SW 1271 (cell line): ENCODE measurements at places on chromosomes 16 and 17.

- DNase-seq, result peak; percentile 45
Measured at GRCh38 chr17:59762049-59762823, 54.8 kb downstream of the VMP1 start.

DNA sequence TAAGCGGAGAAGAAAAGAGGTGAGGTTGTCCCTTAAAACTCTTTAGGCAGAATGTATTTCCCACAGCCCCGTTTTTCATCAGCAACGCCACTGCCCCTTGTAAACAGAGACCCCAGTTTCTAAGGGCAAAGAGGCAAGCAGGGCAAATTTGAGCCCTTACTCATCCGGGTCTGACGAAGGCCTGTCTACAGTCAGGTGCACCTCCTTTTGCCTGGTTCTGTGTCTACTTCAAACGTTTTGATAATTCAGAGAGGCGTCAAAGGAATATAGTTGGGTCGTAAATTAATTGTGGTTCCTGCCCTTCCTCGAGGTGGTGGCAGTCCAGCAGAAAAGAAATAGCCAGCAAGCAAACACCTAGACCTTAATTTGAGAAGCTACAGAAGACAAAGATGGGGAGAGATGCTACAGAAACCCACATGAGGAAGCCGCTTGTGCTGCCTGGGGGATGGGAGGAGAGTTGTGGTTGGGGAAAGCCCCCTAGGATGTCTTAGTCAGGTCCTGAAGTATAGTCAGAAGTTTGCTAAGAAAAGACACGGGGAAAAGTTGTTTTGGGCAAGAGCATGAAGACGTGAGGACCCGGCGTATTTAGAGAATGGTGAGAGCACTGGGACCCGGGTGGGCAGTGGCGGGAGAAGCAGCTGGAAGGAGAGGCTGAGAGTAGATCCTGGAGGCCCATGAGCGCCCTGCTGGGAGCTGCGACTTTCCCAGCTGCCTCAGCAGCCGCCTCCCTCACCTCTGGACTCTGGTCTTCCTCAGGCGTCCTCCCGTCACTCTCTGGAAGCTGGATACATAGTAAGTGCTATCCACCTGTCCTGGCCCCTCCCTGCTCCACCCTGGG is 2.4 kb downstream of the FBRS start:
- no peak for DNase-seq

DNA sequence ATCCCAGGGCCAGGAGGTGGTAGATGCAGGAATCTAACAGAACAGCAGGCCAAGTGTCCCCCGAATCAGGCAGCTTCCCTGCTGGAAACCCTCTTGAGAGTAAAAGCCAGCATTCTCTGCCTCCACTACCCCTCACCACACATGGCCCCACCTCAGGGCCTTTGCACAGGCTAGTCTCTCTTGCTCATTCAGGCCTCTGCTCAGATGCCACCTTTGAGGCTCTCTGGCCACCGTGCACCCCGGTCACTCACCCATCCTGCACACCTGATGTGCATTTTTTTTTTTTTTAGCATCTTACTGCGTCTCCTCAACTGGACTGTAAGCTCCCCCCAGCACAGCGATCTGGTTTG is 34.5 kb upstream of the GSE1 start:
- no peak for DNase-seq

DNA sequence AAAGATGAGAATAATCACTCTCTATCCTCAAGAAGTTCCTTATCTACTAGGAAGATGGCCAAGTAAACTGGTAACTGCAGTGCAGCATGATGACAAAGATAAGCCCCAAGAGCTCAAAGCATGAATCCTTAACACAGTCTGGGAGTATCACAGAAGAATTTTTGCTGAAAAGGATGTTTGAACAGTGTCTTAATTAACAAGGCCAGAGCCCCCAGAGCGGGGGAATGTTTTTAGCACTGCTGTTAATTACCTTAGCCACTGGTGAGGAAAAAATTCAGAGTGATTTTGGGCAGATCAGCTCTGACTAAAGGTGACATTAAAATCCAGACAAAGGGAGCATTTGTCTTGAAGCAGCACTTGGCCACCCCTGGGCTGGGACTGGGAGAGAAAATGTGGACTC is 30.1 kb downstream of the ADAMTS18 start:
- DNase-seq, result no peak

DNA sequence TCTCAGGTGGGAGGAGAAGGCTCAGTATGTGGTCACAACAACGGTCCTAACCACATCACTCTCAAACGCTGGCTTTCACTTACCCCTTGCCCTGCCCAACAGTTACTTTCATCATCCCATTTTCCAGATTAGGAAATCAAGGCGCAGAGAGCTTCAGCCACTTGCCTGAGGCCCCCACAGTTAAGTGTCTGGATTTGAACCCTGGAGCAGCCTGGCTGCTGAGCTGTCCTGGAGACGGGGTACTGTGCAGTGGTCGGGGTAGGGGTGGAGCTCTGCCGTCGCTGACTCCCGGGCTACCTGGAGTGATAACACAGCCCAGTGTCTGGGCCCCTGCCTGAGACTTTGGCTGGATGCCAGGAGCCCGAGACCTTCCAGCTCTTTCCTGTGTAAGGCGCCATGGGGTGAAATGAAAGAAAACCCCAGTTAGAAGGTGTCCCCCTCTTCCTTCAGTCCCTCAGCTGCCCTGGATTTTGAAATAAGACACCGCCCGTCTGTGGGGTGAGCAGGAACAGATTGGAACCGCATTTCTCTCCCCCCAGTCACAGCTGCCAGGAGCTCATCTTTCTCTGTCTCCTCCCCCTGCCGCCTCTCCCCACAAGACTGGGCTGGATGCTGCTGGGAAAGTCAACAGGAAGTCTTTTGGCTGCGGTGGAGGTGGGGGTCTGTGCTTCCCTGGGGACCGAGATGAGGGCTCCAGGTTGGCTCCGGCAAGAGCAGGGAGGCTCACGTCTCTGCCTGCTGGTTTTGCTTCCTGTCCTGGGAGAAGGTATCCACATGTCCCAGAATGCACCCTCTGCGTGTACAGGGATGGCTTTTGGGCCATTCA is 280.2 kb downstream of the SEC14L1 start:
- DNase-seq, result no peak

DNA sequence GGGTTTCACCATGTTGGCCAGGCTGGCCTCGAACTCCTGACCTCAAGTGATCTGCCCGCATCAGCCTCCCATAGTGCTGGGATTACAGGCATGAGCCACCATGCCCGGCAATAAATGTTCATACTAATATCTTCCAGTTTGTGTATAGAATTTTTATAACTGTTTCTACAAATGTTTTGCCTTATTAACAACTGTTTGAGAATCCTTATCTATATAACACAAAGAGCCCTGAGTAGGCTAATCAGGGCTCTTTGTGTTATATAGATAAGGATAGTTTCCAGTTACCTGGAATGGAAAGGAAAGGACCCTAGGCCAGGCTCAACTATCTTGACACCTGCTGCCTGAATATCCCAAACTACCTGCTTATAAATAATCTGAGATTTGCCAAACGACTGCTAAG is 16.9 kb downstream of the TERF2 start:
- no peak for DNase-seq

GRCh38 chr16:87762620-87763019 is 3.2 kb downstream of the KLHDC4 start:
- no peak for DNase-seq

DNA sequence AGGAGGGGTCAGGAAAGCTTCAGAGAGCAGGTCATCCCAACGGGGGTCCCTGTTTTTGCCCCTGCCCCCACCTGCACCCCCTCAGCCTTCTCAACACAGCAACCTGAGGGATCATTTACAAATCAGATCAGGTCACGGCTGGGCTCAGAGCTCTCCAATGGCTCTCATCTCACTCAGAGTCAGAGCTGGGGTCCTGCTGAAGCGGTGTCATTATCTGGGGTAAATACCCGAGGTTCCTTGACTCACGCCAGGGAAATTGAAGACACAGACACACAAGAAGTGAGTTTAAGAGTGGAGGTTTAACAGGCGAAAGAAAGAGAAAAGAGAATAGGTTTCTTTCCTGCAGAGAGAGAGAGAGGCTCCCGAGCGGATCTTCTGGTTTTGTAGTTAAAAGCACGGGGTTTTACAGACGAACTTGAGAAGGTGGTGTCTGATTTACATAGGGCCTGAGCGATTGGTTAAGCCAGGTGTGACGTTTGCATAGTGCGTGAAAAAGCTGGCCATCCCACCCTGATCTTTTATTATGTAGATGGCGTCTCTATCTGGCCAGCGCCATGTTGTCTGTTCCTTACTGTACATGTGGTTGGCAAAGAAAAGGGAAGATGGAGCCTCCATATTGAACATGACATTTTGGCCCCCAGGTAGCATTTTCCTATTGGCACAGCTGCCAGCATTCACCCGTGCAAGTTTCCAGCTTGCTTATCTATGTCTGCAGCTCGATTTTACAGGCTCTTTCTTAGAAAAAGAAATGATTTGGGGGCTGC is 51.4 kb downstream of the WSB1 start:
- no peak for DNase-seq

- no peak for DNase-seq
Measured at GRCh38 chr17:57289130-57289529, 32.8 kb downstream of the MSI2 start.

DNA sequence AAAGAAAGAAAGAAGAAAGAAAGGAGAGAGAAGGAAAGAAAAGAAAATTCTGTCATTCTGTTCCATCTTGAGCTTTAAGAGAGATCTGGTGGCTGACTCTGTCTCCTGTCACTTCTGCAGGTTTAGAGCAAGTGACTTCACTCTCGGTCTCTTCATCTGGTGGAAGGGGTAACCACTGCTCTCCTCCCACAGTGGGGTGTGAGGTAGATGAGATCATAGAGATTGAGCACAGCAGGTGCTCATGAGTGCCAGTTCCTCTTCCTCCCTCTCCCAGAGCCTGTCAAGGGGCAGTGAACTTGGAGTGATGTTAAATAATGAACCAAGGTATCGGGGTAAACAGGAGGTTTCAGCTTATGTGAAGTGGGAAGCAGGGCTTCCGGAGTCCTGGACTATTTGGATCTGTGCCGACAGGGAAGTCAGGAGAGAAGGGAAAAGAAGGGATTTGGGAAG is 47.7 kb downstream of the BEAN1 start:
- DNase-seq, result no peak

GRCh38 chr17:73283841-73284282 is 22.2 kb upstream of the CPSF4L start:
- DNase-seq, result no peak
